ENCODE measurements at places on chromosomes 5 and 9.

GRCh38 chr5:122421374-122422079 is 109.5 kb downstream of the SNCAIP start:
- no peak for DNase-seq

DNA sequence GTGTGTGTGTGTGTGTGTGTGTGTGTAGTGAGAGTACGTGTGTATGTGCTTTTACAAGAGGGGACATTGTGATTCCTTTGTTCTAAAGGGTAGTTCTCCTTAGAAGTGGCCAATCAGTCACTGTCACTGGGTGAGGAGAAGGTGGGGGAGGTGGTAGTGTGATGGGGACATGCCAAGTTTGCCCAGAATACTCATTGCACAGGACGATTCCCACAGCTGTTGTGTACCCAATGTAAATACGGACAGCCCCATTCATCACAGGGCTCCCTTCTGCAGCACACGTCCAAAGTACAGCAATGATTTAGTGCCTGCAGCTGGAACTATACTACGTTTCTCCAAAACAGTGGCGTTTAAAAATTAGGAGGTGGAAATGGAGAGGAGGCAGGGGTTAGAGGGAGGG is 287.8 kb downstream of the TLR4 start:
- DNase-seq: no peak

GRCh38 chr5:59864718-59865117 is 28.8 kb downstream of the PDE4D start:
- DNase-seq: no peak

- no peak for DNase-seq
Observed at GRCh38 chr5:177362610-177363507, 5.1 kb downstream of the RGS14 start.

DNA sequence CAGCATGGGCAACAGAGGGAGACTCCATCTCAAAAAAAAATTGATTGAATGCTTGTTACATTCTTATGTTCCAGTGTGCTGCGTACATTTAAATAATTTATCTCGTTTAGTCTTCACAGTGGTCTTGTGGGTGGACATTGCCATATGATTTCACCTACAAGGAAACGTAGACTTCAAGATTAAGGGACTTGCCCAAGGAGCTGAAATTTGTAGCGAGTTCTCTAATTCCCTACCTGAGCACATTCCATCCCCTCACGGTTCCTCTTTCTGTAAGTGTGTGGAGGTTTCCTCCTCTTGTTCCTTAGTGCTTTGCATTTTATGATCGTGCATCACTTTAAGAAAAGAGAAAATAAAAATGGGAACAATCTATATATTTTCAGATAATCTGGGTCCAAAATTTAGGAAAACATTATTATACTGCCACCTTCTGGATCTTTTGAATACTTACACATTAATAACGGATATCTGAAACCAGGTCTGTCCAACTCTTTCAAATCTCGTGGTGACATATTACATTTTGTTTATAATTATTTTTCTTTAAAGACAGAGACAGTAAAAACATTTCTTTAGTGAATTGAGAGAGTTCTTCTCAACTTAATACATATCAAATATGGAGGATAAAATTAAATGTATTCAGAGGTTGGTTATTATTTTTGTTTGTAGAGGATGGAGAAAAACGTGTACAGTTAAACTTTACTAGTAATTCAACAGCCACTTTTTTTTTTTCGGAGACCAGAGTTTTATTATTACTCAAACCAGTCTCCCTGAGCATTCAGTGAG is 29.9 kb upstream of the C7 start:
- DNase-seq: peak; percentile 39

DNA sequence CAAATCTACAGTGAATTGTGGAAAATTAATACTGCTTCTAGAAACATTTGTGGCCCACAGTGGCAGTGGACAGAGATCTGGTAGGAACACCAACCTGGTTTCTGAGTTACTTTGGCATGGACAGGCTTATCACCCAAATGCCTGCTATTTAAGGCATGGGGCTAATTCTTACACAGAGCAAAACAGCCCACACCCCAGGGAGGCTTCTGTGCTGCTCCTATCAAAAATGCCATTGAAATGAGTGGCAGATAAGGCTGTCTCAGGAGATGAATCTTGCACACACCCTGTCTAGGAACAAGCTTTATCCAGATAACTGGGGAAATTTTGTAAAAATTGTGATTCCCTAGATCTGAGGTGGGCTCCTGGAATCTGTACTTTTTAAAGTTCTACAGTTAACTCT is 307.1 kb downstream of the TLE1 start:
- no peak for DNase-seq

DNA sequence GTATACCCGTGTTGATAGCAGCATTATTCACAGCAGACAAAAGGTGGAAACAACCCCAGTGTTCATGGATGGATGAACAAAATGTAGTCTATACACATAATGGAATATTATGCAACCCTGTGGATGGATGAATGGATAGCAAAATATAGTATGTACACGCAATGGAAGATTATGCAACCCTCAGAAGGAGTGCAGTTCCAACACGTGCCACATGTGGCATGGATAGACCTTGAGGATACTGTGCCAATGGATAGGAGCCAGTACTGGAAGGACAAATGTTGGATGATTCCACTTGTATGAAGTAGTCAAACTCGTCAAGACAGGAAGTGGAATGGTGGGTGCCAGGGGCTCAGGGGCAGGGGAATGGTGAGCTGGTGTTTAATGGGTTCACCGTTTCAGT is 44.9 kb downstream of the PLEKHG4B start:
- no peak for DNase-seq

GRCh38 chr9:2267181-2267745 is 252.1 kb downstream of the SMARCA2 start:
- DNase-seq: no peak

GRCh38 chr5:1662559-1663085 is 137.0 kb downstream of the MRPL36 start:
- DNase-seq: no peak

GRCh38 chr5:1526190-1526631 is 2.5 kb upstream of the LPCAT1 start:
- no peak for DNase-seq

All from AML-193 (cell line).